ENCODE measurements at places on chromosomes 2 and 18.

- no peak for DNase-seq
Observed at GRCh38 chr2:29398384-29399237, 283.4 kb downstream of the CLIP4 start.

- DNase-seq, result no peak
Observed at GRCh38 chr2:197647961-197648690, 27.3 kb downstream of the RFTN2 start.

DNA sequence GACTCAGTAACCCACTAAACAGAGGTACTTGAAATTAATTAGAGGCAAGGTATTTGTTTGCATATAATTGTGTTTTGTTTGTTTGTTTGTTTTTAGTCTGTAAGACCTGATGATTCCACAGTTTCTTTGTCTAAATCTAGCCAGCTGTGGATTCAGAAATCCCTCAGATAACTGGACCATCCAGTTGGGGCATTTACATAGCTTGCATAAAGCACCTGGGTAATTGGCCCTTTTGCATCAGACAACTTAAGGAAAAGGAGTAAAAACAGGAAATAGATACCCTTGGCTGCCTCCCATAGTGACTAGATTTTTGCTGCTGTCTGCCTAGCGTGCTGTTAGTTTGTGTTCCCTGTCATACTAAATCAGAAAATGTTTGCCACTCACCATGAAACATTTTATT, 46.6 kb upstream of the XIRP2 start:
- no peak for DNase-seq

- no peak for DNase-seq
Observed at GRCh38 chr2:226002438-226002837, 602.9 kb downstream of the NYAP2 start.
